ENCODE measurements at places on chromosomes 11 and 22.

DNA sequence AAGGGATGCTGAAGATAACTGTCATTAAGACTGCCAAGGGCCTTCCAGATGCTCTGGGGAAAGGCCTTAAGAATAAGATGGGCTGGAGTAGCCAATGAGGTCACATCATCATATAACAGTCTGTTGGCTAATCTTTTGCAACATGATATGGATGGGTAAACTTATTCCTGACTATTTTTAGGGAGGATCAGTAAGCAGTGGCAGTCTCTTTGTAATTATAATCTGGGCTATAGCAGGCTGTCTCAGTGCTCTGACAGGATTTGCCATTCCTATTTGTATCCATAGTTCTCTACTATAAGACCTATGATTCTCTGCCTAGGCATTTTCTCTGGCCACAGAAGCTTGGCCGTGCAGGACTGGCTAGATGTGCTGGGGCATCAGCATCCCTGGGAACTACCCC lies 16.1 kb upstream of the CALCB start:
- peaks cover 7% of the 10 kb centered on the region for H3K4me1 ChIP-seq
- no peak for DNase-seq
- no peak overlapping the region for H3K27ac ChIP-seq

DNA sequence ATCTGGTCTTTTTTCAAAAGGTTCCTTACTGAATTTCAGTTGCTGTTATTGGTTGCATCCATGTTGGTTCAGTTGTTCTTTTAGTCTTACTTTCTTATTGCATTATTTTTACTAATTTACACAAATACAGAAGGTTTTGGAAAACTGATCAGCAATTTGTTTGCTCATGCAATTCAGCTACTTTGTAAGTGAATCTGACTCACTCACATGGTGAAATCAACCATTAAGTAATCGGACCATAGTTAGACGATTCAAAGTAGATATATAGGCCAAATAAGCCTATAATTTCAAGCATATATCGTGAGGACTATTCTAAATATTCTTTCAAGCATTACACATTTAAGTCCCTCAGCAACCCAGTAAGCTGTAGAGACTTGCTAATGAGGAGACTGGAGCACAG lies 41.7 kb downstream of the CCDC83 start:
- H3K36me3 ChIP-seq, result no peaks in the 10 kb centered on the region
- H3K27ac ChIP-seq, result no peak overlapping the region
- no peaks in the 10 kb centered on the region for H3K4me1 ChIP-seq
- no peak overlapping the region for H3K4me3 ChIP-seq
- no peaks in the 10 kb centered on the region for H3K27me3 ChIP-seq

GRCh38 chr22:40211476-40212054 lies 33.8 kb downstream of the TNRC6B start:
- H3K4me3 ChIP-seq, result no peak overlapping the region
- peaks cover 8% of the 10 kb centered on the region for H3K4me1 ChIP-seq
- no peak overlapping the region for H3K27ac ChIP-seq

DNA sequence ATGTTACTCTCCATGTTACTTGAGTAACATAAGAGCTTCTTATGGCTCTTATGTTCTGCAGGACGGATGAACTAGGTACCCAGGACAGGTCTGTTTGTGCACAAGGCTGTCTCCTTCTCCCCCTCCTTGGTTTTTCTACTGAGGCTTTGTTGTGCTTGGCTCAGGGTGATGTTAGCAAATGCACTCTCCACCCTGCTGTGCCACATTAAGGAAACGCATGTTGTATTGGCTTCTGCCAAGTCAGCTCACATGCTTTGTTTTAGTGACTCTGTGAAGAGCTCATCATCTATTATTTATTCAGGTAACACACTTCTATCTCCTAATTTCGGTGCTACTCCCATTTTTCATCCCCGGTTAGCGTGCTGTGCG lies 108.3 kb downstream of the PTPRJ start:
- H3K27me3 ChIP-seq, result no peaks in the 10 kb centered on the region
- H3K27ac ChIP-seq, result no peak overlapping the region
- no peak overlapping the region for H3K4me3 ChIP-seq

DNA sequence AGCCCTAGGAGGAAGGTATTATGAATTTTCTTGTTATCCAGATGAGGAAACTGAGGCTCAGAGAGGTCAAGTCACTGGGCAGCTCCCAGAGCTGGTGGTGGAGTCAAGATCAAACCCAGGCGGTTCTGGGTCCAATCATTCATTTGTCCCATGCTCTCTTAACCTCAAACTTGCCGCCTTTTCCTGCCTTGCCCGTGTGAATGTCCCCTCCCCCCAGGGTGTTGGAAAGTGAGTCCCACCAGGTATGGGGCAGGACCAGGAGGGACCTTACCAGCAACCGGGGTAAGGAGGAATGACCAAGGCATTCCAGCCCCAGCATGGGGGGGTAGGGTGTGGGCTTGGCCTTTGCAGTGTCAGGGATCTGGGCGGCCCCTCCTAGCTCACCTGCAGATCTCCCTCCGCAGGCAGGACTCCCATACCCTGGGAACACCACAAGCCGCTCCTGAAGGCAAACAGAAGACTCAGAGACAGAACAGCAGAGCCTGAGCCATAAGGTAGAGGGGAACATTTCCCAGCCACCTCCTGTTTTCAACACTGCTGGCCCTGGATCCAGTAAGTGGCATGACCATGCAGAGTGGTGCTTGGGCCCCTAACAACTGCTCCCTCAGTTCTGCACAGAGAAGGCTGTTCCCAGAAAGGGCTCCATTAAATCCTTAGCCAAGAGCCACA lies 41.2 kb upstream of the SYT7 start:
- no peaks in the 10 kb centered on the region for H3K36me3 ChIP-seq
- peaks cover 17% of the 10 kb centered on the region for H3K4me1 ChIP-seq
- no peak overlapping the region for H3K4me3 ChIP-seq
- DNase-seq, result no peak
- no peaks in the 10 kb centered on the region for H3K27me3 ChIP-seq

GRCh38 chr22:49833340-49834007 lies 5.8 kb upstream of the BRD1 start:
- peaks cover 5% of the 10 kb centered on the region for H3K4me1 ChIP-seq
- H3K36me3 ChIP-seq, result no peaks in the 10 kb centered on the region
- no peak overlapping the region for H3K4me3 ChIP-seq
- H3K27ac ChIP-seq, result no peak overlapping the region
- H3K27me3 ChIP-seq, result no peaks in the 10 kb centered on the region

GRCh38 chr11:27864091-27864491 lies 163.8 kb upstream of the BDNF start:
- no peaks in the 10 kb centered on the region for H3K36me3 ChIP-seq
- peaks cover 12% of the 10 kb centered on the region for H3K4me1 ChIP-seq
- no peak for DNase-seq
- no peaks in the 10 kb centered on the region for H3K27me3 ChIP-seq
- H3K27ac ChIP-seq, result no peak overlapping the region
- no peak overlapping the region for H3K4me3 ChIP-seq

GRCh38 chr11:16352707-16353106 lies 3.6 kb downstream of the SOX6 start:
- no peak for DNase-seq
- no peaks in the 10 kb centered on the region for H3K36me3 ChIP-seq
- no peaks in the 10 kb centered on the region for H3K4me1 ChIP-seq

Measured in RWPE2 (cell line).